ENCODE measurements at places on chromosomes 6 and 20.

GRCh38 chr6:22657352-22657980, 88.1 kb downstream of the HDGFL1 start:
- no peak for DNase-seq

DNA sequence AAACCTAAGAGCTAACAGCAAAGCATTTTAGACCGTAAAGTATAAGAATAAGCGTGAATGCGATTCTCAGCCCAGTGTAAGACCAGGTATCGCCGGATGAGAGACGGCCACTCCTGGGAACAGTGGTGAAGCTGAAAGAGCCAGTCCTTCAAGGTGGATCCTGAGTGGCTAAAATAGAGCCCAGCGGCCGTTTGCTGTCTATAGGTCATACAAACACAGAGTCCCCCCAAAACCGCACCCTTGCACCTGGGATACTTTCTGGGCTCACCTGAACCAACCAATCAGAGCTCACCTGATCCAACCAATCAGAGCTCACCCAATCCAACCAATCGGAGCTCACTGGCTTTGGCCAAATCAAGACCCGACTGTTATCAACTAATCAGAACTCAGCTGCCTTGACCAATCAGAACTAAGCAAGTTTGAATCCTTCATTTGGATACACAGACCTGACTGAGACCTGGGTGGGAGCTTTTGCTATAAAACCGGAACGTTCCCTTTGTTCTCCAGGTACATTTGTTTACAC, 248.2 kb downstream of the DLL1 start:
- no peak for DNase-seq

DNA sequence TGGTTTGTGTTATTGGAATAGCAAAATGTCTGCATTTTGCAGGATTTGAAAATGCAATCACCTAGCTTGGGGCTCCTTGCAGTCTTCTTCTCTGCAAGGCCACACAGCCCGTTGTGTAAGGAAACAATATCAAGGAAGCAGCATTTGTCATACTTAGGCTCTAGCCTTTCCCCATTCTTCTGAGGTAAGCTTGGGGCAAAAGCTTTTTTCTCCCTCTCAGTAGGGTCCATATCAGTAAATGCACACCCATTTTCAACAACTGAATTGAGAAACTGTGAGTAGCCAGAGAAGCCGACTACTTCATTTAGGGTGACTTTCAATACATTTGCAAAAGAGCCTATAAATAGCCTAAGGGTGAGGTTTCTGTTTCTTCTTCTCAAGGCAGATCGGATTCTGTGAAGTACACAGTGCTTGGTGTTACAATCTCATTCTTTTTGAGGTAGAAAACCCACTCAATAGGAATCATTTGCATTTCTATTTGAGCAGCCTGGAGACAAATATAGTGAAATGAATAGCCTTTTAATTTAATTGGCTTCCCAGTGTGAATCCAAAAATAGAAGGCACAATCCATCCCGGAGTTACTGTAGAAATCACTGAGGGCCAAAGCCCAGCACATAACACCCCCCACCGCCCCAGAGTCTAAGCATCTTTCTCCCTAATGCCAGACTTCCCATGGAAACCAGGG, 61.8 kb downstream of the BTBD3 start:
- no peak for DNase-seq

GRCh38 chr6:125884634-125885371, 71.8 kb upstream of the HINT3 start:
- DNase-seq = no peak

GRCh38 chr20:61347443-61347842, 95.4 kb downstream of the CDH4 start:
- no peak for DNase-seq

DNA sequence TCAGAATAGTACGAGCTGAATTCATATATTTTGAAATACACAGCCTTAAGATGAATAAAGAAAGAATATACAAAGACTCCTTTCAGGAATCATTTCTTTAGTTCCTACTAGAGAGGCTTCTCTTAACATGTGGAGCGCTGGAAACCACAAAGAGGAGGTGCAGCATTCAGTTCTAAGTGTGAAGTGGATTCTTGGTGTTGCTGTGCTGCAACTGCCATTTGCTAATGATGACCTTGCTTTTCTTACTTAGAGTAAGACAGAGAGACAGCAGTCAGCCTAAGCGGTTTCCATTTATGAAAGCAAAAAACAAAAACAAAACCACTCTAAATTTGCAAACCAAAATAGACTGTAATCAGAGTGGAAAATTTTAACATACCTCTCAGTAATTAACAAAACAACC, 629.0 kb downstream of the EPHA7 start:
- DNase-seq = no peak

- DNase-seq = no peak
These were observed 21.7 kb upstream of the MRPS10 start for GRCh38 chr6:42239333-42239732.

- DNase-seq = no peak
These were observed 59.6 kb downstream of the EFCAB8 start for GRCh38 chr20:32918296-32918695.

GRCh38 chr6:111468329-111469012, 14.5 kb downstream of the REV3L start:
- no peak for DNase-seq

GRCh38 chr6:158865769-158866168, 46.6 kb upstream of the EZR start:
- no peak for DNase-seq

DNA sequence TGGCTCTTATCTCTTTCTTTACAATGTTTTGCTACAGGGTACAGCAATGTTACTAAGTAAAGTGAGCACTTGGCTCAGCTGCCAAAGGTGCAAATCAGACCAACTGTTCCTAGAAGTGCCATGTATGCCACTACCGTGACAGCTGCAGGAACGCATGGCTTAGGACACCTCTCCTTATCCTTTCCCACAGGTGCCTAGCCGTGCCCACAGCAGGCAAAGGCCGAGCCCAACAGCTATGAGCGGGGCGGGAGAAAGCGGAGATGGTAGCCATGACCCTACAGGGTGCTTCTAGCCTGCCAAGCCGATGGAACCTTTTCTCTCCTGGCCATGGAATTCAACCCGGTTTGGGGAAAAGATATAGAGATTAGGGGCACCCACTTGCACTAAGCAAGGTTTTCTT, 97.1 kb downstream of the FAXC start:
- no peak for DNase-seq

All from hematopoietic multipotent progenitor cell treated with erythropoietin and hydrocortisone succinate and interleukin-3 and kit ligand, for 17 days (in vitro differentiated cells).